ENCODE measurements at places on chromosomes 3 and 15.
A peak's percentile ranks its signal among the peaks of the same experiment; 100 is the strongest.

GRCh38 chr15:34647569-34648293, 64.3 kb upstream of the GOLGA8B start:
- no peak for DNase-seq

GRCh38 chr3:45127130-45127822, 18.9 kb downstream of the CDCP1 start:
- no peak for DNase-seq

DNA sequence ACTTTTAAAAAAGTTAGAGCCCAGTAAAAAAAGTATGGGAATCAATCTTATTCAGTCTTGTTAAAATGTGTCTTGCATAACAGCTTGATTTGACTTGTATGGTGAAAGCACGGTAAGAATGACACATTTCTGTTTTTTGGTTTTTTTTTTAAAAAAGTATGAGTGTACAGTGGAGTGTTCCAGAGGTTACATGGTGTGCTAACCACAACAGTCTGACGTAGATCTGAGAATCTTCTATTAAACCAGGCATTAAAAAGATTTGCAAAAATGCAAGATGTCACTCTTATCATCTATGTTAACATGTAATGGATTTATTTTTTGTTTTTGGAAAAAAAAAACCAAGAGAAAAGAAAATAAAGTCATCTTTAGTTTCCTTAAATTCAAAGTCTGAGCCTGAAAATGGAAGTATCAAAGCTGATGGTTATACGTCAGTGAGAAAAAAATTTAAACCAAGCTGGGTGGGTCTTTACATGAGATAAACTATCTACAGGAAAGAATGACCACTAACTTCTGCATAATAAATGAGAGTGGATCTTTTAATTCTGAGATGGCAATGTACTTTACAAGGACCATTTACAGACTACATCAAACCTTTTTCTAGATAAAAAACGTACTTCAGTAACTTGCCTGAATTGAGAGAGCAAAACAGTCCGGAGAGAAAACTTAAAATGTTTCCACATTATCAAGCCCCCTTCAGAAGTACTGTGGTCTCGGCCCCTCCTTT, 1.6 kb downstream of the GABPB1 start:
- DNase-seq, result peak; percentile 72

DNA sequence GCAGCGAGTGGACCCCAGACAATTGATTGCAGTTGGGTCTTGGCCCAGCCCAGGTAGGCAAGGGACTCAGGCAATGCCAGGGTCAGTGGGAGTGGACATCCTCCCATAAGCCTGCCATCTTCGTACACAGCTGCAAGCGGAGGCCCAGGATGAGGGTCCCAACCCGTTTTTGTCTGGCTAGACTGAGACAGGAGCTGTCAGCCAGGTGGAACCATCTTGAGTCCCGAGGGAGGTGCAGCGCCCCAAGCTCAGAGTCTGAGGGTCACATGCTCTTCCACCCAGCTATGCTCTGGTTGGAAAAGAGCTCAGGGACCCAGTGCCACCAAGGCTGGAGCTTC, 22.6 kb upstream of the IP6K2 start:
- DNase-seq, result no peak

GRCh38 chr3:129051871-129052340, 8.7 kb upstream of the GP9 start:
- no peak for DNase-seq

- DNase-seq, result peak; percentile 51
Observed at GRCh38 chr3:42906070-42906847, at the start of gene ZNF662. TSS of gene ZNF662 (plus strand) at chr3:42906142. CDS start at chr3:42908115, 1,973 bp downstream.

- DNase-seq, result no peak
Observed at GRCh38 chr3:134364936-134365765, 9.1 kb downstream of the AMOTL2 start.
